Vagina (tissue), 2 donors: ENCODE measurements at places on chromosomes 1 and 21.

- no peak for DNase-seq
Observed at GRCh38 chr1:206101351-206102045, 15.7 kb downstream of the AVPR1B start.

- no peak for DNase-seq
Observed at GRCh38 chr1:82491301-82492048, 690.7 kb downstream of the ADGRL2 start.

DNA sequence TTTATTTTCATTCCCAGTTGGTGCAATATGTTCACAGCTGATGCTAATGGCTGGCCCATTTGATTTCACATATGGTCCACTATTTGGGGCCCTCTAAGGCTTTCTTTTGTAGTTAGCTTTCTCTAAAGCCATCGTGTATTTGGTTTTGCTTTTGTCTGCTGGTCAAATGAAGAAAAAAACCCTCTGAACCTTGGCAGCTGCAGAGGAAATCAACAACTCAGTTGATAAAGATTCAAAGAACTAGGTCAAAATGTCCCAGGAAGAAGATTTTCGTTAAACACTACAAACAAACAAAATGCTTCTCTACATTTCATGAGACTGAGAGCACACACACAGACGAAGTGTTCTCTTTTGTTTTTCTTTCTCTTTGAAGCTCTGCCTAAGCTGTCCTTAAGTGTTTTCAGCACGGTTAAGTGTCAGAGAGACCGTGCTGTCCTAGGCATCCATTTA is 655.0 kb downstream of the RWDD3 start:
- no peak for DNase-seq

- no peak for DNase-seq
Observed at GRCh38 chr1:66276218-66276617, 257.7 kb upstream of the SGIP1 start.

GRCh38 chr1:169108863-169109560 is 2.5 kb downstream of the ATP1B1 start:
- DNase-seq = no peak

DNA sequence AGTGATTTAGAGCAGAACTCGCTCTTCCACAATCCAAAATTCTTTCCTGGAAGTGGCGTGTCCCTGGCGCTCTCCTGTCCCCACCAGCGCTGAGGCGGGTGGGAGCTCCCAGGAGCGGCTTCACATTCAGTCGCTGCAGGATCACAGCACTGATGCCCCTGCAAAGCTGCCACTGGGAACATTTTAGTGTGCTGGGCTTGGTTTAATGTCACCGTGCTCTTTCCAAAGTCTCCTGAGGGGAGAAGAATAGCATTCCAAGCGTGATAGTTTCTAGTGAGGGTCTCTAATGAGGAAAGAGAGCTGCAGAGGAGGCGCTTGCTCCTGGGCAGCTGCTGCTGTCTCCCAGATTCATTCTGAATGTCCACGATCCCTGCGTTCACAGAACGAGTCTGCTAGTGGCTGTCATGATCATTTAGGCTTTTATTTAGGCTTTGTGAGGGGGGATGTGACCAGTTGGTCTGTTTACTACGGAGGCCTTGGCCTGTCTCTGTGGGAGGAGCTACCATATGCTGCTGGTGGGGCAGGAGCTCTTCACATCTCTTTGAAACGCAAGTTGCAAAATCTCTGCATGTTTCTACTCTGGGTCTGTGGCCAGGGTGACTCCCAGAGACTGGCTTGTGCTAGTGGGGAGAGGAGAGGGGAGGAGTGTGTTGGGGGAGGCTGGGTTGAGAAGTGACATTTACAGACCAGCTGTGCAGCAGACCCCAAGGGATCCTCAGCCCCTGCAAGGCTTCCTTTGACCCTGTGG is 23.4 kb downstream of the OLFML3 start:
- DNase-seq = no peak

DNA sequence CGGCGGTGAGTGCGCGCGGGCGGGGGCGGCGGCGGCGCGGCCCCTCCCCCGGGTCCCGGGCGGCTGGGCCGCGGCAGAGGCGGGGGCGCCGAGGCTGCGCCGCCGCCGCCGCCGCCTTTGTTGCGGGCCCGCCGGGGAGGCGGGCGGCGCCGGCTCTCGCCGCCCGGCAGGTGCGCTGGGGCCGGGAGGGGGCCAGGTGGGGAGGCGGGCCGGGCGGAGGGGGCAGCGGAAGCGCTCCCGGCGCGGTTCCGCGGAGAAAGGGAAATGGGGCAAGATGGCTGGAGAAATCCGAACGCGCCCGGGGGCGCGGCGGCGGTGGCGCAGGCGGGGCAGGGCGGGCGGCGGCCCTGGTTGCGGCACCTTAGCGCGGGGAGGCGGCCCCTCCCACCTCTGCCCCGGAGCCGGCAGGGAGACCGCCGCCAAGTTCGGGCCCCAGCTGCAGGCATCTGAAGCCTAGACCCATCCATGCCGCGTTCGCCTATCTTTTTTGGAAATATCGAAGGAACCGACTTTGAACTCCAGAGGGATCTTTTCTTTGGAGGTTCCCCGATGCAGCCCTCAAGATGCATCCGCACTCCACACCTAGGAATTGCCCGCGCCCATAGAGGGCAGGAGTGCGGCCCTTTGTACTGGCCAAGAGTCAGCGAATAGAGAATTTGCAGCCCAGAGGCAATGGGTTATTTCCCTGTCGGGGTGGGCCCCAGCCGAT is 479 bp downstream of the POGK start:
- no peak for DNase-seq

DNA sequence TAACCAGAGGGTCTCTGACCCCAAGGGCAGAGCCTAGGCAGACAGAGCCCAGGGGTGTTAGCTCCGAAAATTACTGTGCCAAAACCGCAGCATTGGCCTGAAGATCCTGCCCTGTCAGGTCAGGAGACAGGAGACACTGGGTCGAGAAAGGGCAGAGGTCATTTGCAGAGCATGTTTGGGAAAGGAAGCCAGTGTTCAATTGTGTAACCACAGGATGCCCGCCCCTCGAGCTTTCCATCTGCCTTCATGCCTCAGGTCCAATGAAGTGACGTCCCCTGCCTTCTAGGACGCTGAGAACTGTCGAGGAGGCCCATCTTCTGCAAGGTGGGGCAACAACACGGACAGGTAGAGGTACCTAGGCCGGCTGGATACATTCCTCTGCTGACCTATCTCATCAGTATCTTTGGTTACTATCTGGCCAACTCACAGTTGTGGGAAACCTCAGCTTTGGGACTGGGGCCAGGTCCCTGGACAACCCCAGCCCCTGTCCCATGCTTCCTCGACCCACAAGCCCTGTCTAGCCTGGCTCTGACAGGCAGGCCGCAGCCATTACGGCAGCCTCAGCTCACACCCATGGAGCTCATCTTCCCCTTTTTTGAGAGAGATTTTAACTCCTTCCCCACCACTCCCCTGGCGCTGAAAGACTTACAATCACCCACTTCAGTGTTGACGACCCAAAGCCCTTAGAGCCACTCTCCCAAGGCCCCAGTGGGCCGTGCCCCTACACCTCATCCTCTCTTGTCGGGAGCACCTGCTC is 1.3 kb downstream of the ARL8A start:
- no peak for DNase-seq

DNA sequence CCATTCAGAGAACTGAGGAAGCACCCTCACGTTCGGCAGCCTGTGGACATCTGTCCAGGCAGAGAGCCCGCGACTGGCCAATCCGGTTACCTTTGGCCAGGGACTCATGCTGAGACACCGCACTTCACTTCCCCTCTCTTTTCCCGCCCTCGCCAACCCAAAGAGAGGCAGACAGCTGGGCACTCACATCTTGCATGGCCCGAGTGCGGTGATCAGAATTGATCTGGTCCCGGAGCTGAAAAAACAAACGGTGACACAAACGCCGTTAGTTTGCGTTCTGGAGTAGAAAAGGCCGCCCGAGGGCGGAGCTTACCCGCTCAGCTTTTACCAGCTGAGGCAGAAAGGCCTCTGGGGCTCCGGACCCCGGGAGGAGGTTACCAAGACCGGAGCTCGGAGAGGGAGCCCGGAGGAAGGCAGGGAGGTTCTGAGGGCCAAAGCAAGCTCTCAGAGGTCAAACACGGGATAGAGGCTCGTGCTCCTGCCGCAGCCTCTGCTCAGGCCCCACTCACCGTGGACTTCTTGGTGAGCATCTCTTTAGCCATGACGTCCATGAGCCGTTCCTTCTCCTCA is 376 bp downstream of the SF3A3 start:
- DNase-seq = no peak

DNA sequence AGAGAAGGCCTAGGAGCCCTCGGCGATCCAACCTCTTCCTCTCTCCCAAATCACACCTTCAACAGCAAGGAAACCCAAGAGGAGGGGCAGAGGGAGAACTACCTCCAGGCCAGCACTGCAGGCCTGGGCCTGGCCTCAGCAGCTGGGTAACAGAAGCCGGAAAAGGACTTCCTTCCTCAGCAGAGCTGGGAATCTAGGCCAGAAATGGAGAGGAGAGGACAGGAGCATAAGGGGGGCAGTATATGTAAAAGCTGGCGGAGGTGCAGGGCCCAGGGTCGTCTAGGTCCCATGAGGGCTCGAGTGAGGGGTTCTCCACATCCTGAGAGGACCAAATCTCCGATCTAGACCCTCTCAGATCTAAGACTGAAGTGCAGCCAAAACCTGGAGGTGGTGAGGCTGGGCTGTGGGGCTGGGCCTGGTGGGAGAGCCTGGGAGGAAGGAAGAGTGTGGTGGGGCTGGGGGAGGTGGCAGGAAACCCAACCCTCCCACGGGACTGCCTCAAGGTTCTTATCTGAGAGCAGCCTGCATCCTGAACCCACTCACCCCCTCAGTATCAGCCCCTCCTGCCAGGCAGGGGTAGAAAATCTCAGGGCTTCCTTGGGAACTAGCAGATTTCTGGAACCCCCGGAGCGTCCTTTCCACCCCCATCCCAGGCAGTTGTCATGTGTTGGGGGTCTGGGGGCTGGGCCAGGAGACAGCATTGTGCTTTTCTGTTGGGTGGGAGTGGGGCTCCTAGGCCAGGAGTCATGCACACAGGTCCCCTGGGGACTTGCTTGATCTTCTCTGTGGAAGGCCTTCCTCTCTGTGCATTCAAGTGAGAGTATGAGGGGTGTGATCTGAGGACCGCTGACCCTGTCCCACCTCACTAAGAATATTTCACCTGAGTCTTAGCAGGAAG is 33.0 kb downstream of the PIK3C2B start:
- no peak for DNase-seq

DNA sequence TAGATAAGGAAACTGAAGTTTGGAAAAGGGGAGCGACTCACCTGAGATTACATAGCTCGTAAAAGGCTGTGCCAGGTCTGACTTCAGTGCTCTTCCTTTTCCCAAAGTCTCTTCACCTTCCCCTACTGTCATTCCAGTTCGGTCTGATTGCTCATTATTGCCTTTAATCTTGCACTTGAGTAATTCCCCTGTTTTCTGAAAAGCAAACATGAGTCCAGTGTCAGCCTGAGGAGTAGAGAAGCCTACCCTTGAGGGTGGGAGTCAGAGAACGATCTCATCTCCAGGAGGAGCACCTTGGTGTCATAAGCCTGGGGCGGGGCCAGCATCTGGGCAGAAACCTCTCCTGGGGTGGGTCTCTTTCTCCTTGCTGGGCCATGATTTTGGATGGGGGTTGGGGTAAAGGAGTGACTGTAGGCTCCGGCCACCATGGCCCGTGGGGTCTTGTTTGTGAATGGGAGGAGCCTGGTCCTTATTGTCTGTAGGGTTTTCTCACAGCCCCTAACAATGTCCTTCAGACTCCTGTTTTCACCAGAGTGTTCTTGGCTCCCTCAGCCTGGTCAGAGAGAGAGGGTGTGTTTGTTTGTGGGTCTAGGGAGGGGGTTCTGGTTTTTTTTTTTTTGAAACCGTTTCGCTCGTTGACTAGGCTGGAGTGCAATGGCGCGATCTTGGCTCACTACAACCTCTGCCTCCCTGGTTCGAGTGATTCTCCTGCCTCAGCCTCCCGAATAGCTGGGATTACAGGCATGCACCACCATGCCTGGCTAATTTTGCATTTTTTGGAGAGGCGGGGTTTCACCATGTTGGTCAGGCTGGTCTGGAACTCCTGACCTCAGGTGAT is 6.0 kb downstream of the VANGL2 start:
- DNase-seq = no peak

DNA sequence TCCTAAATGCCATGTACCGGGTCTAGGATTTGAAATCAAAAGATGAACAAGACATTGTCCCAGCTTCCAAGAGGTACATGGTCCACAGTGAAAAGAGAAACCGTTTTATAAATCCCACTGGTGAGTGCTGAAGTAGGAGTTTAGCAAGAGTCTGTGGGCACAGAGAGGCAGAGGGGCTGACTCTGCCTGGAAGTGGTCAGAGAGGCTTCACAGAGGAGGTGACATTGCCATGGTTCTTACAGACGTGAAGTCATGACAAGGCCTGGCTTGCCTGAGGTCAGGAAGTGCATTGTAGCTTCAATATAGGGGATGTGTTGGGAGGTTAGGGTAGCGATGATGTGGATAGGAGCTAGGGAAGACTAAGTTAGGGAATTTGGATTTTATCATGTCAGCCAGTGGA is 28.4 kb downstream of the MAPKAPK2 start:
- DNase-seq = no peak
